T-helper 1 cell (primary cell): ENCODE measurements at places on chromosomes 6 and 20.

DNA sequence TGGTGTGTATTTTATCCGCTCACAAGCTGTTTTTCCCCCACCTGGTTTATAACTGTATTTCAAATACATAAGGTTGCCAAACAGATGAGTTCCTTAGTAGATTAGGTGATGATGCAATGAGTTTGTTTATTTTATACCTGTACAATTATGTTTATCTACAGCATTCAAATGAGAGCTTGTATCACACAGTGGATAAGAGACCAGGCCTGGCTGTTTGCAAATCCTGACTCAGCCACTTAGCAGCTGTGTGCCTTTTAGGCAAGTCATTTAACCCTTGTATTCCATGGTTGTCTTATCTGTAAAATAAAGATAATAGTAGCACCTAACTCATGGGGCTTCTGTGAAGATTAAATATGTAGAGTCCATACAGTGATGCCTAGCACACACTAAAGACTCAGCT lies 143.7 kb downstream of the MOXD1 start:
- DNase-seq, result no peak

- DNase-seq, result no peak
These were observed 45.5 kb downstream of the CEP43 start for GRCh38 chr6:167044696-167045095.

GRCh38 chr6:79602859-79603258 lies 28.3 kb upstream of the SH3BGRL2 start:
- DNase-seq, result no peak

- no peak for DNase-seq
These were observed 73.5 kb downstream of the ADTRP start for GRCh38 chr6:11705069-11705468.

- no peak for DNase-seq
These were observed 8.8 kb upstream of the ULBP2 start for GRCh38 chr6:149933036-149933435.

- no peak for DNase-seq
These were observed 65.8 kb downstream of the SAMD3 start for GRCh38 chr6:130156908-130157307.

DNA sequence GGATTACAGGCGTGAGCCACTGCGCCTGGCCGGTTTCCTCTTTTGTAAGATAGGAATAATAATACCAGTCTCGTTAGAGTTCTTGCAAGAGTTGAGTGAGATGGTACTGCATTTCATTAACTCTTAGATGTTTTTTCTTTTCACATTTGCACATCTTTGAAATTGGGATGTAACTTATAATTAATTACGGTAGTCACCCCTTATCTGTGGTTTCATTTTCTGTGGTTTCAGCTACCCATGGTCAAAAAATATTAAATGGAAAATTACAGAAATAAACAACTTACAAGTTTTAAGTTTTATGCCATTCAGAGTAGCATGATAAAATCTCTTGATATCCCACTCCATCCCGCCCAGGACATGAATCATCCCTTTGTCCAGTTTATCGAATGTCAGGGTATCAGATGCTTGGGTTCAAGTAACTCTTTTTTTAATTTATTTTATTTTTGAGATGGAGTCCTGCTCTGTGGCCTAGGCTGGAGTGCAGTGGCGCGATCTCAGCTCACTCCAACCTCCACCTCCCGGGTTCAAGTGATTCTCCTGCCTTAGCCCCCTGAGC lies 15.4 kb downstream of the PTK7 start:
- DNase-seq, result no peak

DNA sequence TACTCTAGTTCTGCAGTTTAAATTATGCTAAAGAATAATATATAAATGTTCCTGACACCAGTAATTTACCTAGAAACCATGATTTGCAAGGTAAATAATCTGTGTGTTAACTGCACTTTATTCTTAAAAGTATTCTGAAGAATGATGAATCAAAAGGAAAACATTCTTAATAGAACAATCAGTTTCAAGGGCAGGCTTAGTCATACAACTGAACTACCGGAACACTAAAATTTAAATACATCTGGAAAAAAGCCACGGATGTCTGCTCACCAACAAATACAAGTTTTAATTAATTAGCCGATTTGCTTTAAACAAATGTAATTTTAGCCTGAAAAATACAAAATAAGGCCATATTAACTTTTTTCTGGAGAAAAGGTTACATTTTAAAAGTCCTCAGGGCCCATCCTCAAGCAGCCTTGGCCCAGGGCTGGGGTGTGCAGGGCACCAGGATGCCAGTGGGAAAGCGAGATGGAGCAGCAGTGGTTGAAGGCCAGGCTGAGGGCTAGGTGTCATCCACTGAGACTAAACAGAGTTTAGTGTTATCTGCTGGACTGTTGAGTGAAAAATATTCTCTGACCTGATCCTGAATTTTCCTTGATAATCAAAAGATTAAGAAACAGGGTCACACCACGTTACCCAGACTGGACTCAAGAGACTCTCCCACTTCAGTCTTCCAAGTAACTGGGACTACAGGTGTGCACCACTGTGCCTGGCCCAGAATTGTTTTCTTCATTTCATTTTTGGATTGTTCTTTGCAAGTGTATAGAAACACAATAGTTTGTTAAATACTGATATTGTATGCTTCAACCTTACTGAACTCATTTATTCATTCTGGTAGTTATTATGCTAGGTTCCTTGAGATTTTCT lies 88.2 kb upstream of the DST start:
- no peak for DNase-seq
